ENCODE measurements at places on chromosomes 3 and 15.

- DNase-seq: no peak
Observed at GRCh38 chr3:133838296-133838789, 32.7 kb downstream of the SRPRB start.

DNA sequence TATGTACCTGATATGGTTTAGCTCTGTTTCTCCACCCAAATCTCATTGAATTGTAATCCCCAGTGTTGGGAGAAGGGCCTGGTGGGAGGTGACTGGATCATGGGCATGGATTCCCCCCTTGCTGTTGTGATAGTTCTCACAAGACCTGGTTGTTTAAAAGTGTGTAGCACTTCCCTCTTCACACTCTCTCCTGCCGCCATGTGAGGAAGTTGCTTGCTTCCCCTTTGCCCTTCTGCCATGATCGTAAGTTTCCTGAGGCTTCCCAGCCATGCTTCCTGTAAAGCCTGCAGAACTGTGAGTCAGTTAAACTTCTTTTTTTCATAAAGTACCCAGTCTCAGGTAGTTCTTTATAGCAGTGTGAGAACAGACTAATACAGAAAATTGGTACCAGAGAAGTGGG is 93.1 kb downstream of the C3orf70 start:
- no peak for DNase-seq

- no peak for DNase-seq
Observed at GRCh38 chr15:66151809-66152208, 101.7 kb downstream of the MEGF11 start.

DNA sequence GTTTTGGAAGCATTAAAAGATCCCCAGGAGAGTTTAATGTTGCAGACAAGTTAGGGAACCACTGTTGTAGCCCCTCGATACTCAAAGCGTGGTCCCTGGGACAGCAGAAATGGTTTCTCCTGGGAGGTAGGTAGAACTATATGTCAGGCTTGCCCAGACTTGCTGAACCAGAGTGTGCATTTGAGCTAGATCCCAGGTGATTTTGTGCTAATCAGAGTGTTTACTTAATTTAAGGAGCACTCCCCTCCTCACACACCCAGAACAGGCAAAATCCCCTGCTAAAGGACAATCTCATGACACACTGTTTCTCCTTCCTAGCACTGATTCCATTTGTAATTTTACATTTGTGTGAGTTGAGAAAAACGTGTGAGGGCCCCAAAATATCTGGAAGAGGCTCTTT is 24.3 kb downstream of the LMCD1 start:
- no peak for DNase-seq

GRCh38 chr3:132071043-132071442 is 36.2 kb upstream of the CPNE4 start:
- DNase-seq: no peak

DNA sequence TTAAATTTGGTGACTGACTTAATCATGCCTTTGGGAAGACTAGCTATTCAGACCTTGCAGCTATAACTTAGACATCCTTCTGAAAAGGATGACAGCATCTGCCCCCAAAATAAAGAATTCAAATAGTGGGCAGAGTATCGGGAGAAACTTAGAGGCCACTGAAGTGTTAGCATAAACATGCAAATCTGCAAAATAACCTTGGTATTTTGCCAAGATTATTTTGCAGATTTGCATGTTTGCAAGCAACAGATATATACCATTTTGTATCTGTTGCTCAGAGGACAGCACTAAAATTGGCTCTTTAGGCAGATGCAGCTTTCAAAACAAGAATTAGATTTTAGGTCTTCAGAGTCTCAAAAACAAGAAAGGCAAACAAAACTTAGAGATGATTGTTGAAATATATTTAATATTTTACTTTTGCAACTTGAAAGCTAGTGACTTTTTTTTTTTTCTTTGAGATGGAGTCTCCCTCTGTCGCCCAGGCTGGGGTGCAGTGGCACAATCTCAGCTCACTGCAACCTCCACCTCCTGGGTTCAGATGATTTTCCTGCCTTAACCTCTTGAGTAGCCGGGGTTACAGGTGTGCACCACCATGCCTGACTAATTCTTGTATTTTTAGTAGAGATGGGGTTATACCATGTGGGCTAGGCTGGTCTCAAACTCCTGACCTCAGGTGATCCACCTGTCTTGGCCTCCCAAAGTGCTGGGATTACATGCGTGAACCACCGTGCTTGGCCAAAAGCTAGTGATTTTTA is 47.8 kb downstream of the KBTBD8 start:
- DNase-seq: no peak

DNA sequence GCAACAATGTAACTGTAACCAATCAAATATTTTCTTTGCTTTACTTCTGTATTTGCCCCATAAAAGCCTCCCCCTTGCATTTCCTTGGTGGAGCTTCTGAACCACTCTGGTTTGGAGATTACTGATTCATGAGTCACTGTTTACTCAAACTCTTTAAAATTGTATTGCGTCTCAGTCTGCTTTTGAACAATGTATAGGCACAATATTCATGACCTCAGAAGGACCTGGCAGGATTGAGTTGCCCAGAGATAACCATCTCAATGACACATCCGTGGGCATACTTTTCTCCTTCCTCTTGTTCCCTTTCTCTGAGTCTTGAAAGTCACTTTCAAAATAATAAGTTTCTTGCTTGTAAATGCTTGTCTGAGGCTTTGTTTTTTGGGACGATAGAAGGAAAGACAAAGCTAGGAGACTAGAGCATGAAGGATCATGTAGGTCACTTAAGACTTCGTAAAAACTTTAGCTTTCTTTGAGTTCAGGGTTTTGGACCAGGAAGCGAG is 57.1 kb upstream of the POU1F1 start:
- no peak for DNase-seq

- DNase-seq: no peak
Observed at GRCh38 chr3:187022403-187023029, 92.2 kb downstream of the ST6GAL1 start.

DNA sequence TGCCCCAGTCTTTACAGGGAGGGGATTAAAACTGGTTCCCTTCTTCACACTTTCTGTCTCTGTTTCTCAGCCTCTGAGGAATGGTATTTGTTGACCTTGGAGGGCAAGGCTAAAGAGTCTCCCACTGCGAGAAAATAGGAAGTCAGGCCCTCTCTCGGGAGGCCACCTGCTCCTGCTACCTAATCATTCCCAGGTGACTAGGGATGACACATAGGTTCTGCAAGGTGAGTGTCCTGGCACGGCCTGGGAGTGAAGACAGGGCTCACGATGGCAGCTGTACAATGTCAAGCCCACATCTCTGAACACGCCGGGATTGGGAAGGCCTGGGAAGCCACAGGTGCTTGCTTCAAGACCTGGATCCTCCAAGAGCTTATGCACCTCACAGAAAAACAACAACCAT is 314.2 kb downstream of the NTRK3 start:
- DNase-seq: no peak

DNA sequence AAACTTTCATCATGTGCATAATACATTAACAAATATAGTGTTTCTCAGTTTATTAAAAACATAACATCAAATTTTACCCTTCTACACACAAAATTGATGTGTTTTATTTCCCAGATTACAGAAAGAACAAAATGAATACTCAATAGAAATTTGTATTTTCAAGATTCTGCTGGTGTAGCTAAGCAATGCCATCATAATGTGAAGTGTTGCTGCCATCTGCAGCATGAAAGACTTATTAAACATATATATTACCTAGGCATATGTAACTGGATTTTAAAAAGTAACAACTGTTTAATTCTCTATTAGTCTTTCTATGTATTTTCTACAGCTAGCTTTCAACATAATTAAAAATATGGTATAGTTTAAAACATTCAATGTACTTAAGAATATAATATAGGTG is 27.5 kb downstream of the PLSCR5 start:
- peak; percentile 12 for DNase-seq

DNA sequence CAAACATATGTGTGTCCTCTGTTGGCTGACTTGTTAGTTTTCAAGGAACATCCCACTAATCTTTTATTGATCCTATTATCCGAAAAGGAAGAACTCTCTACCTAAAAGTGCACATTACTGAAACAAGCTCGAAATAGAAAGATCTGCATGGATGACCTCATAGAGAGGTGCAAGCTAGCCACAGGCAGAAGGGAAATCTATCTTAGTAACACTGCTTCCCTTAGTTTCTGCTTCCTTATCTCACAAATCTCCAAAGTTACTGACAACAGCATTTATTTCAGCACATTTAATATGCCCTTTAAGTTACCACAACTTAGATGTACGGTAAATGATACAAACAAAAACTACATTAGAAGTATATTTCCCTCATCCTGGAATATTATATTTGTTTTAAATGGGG is 285.1 kb upstream of the CCDC54 start:
- DNase-seq: no peak

GRCh38 chr3:114519415-114519814 is 225.6 kb downstream of the TIGIT start:
- peak; percentile 31 for DNase-seq

DNA sequence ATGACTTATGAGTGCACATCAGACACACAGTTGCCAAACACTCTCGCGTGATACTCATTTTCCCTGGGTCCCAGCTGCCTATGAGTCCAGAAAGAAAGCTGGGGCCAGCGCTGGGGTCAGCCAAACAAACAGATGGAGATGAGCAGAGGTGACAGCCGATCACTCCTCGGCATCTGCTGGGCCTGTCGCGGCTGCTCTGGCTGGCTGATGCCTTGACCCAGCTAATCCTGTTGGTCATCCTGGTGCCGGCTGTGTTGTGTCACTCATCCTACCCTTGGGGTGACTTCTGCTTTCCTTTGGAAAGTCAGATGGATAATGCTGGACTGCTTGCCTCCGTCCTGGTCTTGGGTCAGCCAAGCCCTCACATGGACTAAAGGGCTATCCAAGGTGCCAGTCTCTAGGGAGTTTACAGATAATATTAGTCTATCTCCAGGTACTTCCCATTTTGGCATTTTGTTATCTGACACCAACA is 105.3 kb upstream of the PDZRN3 start:
- DNase-seq: no peak

DNA sequence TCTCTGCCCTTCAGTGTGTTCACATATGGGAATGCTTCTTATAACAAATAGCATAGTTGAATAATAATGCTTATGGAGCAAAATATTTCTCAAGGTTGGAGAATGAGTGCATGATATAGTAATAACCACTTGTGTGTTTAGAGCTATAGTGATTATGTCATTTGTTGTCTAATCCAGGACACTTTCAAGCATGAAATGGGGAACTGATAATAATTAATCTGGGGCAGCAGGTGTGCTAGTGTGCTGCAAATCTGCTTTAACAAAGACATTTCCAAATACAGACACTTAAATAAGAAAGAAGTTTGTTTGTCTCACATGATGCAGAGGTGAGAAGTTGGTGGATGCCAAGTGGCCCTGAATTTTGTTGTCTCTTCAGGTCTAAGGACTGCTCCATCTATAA is 579.3 kb upstream of the GRM7 start:
- DNase-seq: no peak

DNA sequence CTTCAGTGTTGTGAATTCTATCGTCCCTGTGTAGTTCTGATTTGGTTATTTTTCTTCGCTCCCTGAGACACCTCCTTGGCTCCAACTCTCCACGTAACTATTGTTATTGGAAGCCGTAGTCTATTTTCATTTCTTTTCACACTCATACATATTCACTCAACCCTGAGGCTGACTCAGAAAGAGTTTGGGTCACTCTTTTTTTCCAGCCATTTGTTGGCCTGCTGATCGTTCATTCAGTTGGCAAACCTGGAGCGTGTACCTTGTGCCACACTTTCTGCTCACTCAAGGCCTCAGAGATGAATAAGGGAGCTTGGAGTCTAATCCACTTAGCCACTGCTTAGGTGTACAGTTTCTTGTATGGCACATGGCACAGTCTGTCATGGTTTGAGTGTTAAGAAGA is 22.4 kb downstream of the GYG1 start:
- no peak for DNase-seq

GRCh38 chr15:45314960-45315359 is 62.9 kb downstream of the SLC28A2 start:
- no peak for DNase-seq

DNA sequence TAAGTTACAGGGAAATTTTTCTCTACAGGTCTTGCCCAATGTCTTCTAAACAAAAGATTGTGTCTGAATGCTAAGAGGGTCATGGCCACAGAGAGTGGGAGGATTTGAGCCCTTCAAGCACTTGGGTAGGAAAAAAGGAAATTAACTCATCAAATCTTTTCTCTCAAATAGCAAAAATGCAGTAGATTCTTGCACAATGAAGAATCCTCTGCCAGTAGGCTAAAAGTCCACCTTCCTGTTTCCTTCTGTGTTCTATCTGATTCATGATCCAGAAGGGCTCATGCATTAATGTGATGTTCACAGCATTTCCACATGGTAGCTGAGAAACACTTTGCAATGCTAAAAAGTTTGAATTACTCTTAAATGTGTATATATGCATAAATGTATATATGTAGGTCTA is 177.1 kb downstream of the CD47 start:
- DNase-seq: no peak

DNA sequence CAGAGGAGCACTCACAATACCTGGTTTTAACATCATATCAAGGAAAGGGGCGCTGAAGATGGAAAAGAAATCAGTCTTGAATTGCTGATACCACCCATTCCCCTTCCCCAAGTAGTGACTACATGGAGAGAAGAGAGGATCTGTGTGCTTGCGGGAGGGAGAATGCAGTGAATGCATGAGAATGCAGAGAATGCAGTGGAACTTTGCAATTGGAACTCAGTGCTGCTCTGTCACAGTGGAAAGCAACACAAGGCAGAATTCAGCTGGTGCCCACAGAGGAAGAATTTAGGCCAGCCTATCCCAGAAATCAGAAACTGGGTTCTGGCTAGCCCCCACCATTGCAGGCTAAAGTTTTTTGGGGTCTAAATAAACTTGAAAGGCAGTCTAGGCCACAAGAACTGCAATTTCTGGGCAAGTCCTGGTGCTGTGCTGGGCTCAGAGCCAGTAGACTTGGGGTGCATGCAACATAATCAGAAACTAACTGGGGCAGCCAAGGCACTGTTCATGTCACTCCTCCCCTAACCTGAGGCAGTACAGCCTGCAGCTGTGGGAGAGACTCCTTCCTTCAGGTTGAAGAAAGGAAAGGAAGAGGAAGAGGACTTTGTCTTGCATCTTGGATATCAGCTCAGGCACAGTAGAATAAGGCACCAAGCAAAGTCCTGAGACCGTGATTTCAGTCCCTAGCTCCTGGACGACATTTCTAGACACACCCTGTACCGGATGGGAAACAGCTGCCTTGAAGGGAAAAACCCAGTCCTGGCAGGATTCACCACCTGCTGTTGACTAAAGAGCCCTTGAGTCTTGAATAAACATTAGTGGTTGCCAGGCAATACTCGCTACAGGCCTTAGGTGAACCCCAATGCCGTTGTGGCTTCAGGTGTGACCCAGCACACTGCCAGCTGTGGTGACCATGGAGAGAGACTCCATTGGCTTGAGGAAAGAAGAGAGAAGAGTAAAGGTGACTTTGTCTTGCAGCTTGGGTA is 329.3 kb downstream of the TBL1XR1 start:
- DNase-seq: no peak

- DNase-seq: no peak
Observed at GRCh38 chr3:116280130-116280740, 165.1 kb downstream of the LSAMP start.

DNA sequence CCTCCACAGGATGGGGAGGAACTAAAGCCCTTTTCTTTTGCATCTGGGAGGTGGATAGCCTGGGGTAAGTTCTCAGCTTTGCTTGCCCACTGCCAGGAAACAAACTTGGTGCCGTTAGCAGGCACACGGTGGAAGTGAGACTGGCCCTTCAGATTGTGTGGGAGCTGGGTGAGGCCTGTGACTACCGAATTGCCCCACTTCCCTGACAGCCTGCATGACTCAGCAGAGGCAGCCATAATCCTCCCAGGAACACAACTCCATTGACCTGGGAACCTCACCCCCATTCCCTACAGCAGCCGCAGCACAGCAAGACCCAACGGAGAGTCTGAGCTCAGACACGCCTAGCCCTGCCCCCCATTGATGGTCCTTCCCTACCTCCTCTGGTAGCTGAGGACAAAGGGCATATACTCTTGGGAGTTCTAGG is 282.6 kb downstream of the KLF13 start:
- DNase-seq: no peak
